Breast epithelium (tissue), 4 donors: ENCODE measurements at places on chromosomes 3 and 15.

GRCh38 chr3:187430576-187430975 is 62.4 kb downstream of the RTP4 start:
- H3K27ac ChIP-seq = no peak overlapping the region
- H3K27me3 ChIP-seq = no peaks in the 10 kb centered on the region
- no peaks in the 10 kb centered on the region for H3K4me1 ChIP-seq
- H3K36me3 ChIP-seq = no peaks in the 10 kb centered on the region

DNA sequence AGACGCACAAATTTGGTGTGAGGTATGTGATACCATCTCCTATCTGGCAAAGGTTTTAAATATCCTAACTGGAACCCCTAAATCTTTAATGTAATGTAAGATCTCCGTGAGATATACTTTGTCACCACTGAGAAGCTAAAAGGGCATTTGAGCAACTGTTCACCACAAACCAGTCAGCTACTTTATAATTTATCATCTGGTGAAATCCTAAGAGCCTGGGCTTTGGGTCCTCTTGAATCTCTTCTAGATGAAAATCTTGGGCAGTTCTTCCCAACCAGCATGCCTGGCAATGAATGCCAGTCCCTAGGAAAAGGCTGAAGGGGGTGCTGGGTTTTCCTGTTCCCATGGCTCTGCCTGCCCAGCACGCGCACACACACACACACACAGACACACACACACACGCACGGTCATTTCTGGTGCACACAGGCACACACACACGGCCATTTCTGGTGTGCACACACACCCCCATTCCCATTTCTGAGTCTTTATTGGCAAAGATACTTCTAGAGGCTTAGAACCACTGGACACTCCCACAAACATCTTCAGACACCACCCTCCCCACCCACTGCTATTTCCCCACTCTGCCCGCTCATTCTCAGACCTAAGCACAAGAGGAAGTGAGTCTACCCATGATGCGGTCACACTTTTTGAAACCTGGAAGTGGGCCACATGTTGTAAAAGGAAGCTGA is 72.6 kb downstream of the MYO1E start:
- no peak overlapping the region for H3K4me3 ChIP-seq
- DNase-seq = no peak
- H3K36me3 ChIP-seq = no peaks in the 10 kb centered on the region
- peaks cover 4% of the 10 kb centered on the region for H3K4me1 ChIP-seq
- H3K27me3 ChIP-seq = no peaks in the 10 kb centered on the region

DNA sequence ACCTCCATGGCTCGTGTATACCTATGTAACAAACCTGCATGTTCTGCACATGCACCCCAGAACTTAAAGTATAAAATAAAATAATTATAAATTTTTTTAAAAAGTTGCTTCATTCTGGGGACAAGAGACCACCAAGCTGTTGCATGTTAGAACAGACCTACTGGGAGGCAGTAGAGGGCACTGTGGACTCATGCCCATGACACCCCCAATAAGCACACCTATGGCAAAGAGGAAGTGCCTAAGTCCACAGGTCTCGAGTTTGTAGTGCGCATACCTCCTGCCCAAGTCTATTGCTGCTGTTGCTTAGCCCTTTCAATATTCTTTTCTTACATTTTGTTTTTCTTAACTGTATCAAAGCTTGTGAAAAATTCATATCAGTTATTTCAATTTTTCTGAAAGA is 267.9 kb upstream of the THBS1 start:
- no peak overlapping the region for H3K27ac ChIP-seq
- no peaks in the 10 kb centered on the region for H3K36me3 ChIP-seq
- H3K4me3 ChIP-seq = no peak overlapping the region
- no peaks in the 10 kb centered on the region for H3K4me1 ChIP-seq
- no peak for DNase-seq
- no peaks in the 10 kb centered on the region for H3K27me3 ChIP-seq

DNA sequence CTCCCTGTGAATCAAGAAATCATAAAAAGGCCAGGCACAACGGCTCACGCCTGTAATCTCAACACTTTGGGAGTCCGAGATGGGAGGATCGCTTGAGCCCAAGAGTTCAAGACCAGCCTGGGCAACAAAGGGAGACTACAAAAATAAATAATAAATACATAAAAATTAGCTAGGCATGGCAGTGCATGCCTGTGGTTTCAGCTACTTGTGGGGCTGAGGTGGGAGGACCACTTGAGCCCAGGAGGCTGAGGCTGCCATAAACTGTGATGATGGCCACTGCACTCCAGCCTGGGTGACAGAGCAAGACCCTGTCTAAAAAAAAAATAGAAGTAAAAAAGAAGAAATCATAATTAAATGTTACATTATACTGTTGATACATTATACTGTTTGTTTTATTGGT is 28.0 kb upstream of the DCUN1D1 start:
- H3K4me3 ChIP-seq = no peak overlapping the region
- no peak overlapping the region for H3K27ac ChIP-seq
- no peaks in the 10 kb centered on the region for H3K27me3 ChIP-seq
- no peak for DNase-seq
- no peaks in the 10 kb centered on the region for H3K4me1 ChIP-seq
- no peaks in the 10 kb centered on the region for H3K36me3 ChIP-seq

GRCh38 chr3:78951342-78951945 is 816.4 kb downstream of the ROBO1 start:
- no peaks in the 10 kb centered on the region for H3K4me1 ChIP-seq
- H3K36me3 ChIP-seq = no peaks in the 10 kb centered on the region
- no peak overlapping the region for H3K27ac ChIP-seq
- no peak for DNase-seq
- H3K27me3 ChIP-seq = no peaks in the 10 kb centered on the region

DNA sequence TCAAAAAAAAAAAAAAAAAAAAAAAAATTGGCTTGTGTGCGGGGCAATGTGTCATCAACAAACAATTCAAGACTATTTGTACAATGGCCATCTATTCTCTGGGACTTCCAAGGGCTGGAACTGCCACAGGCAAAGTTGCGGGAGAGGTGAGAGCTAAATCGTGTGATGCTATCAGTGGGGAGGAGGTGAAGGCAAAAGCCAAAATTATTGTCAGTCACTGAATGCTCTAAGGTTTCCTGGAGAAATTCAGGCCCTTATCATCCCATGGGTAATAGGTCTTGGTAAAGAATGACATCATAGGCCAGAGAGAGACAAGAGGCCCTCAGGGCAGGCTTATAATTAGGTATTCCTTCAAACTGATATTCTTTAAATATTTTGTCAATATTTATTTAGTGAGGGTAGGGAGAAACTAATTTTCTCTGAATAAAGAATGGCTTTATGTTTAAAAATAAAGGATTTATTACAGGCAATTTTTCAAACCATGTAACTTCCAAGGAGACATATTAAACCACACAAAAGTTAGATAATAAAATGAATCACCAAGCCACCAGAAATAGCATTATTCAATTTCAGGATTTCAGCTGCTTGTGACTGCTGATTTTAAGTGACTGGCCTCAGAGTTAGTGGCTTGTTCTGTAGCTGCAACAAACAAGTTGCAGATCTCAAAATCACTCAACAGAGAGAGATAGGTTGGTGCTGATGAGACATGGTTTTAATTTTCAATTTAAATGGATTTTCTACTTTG is 226.3 kb upstream of the MRPL3 start:
- no peak overlapping the region for H3K27ac ChIP-seq
- H3K4me3 ChIP-seq = no peak overlapping the region
- H3K4me1 ChIP-seq = no peaks in the 10 kb centered on the region
- no peaks in the 10 kb centered on the region for H3K36me3 ChIP-seq

DNA sequence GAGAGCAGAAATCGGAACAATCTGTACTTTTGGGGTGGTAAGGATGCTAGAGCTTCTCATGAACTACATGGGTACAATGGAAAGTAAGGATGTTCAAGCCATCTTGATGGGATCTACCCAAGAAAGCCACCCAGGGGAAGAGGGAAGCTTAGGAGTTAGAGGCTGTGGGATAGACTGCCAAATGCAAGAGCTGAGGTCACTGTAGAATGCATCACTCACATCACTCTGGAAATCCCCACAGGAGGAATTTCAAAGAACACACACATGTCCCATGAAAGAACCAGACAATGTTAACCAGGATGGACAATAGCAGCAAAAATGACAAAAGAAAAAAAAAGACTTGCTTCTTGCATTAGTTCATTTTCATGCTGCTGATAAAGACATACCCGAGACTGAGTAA is 32.8 kb upstream of the UBE2E2 start:
- DNase-seq = no peak
- no peaks in the 10 kb centered on the region for H3K27me3 ChIP-seq
- H3K27ac ChIP-seq = no peak overlapping the region
